ENCODE measurements at places on chromosomes 7 and 10. TPM values are rescaled to one million over a fixed set of nuclear protein-coding genes. Genes with fewer than 3 reads are reported as not detected.

DNA sequence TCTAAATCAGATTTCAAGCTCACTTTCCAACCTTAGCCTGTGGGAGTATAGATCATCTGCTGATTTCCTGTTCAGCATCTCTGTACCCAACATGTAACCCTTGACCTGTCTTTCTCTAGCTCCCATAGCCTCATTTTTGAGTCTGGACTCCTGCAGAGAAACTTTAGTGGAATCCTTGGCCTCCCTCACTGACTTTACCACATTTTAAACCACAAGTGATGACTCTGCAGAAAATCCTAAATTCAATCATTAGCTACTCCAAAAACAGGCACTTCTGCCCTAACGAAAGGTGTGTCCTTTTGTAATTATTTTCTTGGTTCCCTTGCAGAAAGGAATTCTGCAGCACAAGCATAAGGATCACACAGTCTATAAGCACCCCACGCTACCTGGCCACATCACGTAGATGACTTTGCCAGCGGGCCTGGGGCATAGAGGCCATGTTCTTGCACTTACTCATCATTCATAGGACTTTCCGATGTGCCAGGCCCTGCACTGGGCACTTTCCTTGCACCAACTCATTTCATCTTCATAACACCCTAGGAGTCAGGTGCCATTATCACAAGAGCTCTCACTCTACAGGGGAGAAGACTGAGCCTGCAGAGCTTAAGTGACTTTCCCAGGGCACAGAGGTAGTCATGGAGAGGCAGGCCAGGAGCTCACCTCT lies 57.2 kb upstream of the OPALIN start:
- no peak for DNase-seq

- no peak for DNase-seq
Observed at GRCh38 chr10:113160641-113161040, 210.6 kb downstream of the TCF7L2 start.

DNA sequence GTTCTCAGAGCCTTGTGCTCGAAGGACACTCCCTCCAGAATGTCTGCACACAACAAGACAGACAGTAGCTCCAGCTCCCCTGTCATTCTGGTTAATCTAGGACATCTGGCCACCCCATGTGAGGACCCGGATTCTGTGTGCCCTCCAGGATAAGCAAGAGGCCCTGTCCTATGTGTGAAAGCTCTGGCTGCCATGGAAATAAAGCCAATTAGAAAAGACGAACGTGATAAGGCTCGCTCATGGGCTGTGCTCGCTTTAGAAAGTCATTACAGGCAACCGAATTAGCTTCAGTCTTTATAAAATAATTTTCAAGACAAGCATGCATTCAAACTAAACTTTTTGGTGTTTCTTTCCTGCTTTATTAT lies 263.4 kb downstream of the INHBA start:
- no peak for DNase-seq

GRCh38 chr10:15879663-15880062 lies 19.4 kb upstream of the MINDY3 start:
- no peak for DNase-seq

GRCh38 chr10:11705722-11706121 lies 36.5 kb upstream of the ECHDC3 start:
- DNase-seq = no peak

DNA sequence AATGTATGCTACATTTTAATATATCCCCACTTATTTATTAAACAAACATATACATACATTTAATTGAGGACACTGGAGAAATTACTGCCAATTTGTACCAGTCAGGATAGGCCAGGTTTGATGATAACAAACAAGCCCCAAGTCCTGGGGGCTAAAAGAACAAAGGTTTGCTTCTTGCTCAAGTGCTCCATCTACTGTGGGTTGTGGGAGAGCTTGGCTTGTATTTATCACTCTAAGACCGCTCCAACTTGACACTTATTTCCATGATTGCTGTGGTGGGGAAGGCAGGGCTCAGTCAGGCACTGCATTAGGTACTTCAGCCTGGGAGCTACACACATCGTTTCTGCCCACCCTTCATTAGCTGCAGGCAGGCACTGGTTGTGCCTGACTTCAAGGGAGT lies 136.6 kb upstream of the ZNF32 start:
- no peak for DNase-seq

GRCh38 chr7:124338861-124339260 lies 306.0 kb upstream of the TMEM229A start:
- no peak for DNase-seq

GRCh38 chr7:73881352-73882046 lies 20.5 kb downstream of the TMEM270 start:
- no peak for DNase-seq

DNA sequence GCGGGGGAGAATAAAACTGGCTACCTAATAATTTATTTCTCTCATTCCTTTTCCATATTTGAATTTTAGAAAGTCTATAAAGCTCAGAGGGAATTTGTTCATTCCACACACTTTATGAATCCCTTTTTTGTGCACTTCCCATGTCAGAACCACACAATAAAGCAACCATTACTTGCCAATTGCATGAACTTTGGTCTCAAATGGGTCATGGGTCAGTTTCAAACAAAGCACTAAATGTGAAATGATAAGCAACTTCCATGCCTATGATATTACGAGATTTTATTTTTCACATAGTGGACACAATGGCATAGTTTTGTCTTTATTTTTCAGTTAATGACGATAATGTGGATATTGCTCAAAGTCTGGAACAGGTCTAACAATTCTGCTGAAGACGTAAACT lies 18.6 kb upstream of the RELN start:
- DNase-seq = no peak

DNA sequence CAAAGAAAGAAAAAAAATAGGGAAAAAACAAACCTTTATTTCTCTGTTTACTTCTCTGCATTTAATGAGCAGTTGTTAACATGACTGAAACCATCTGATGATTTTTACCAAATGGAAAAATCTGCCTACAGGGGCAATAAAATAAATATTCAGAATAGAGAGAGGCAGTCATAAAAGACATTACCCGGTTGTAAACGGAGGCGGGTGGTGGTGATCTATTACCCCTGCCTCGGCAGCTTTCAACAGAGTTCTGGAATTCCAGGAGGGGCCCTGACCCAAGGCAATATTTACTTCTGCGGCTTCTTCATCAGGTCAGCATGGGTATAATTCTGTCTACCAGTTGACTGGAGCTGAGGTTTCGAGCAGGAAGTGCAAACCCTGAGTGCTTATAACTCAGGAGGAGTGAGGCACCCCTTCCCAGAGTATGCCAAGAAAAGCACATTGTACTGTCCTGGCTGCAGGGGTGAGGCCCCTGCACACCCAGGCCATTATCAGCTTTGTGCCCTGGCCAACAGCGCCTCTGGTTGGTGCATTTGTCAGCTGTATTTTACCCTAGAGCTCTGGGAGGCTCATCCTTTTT lies 8.2 kb upstream of the CXCL12 start:
- no peak for DNase-seq

DNA sequence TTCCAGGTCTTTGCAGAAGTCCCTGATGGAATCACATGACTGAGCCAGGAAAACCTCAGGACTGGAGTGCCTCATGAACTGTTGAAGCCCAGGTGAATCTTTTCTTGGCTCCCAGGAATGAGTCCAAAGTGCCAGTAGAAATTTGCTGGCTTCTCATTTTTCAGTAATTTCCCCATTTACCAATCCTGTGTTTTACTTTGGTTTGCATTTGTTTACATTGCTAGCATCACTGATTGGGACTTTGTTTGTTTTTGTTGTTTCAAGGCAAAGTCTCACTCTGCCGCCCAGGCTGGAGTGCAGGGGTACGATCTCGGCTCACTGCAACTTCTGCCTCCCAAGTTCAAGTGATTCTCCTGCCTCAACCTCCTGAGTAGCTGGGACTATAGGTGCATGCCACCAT lies 1.6 kb upstream of the ZNF12 start:
- no peak for DNase-seq

DNA sequence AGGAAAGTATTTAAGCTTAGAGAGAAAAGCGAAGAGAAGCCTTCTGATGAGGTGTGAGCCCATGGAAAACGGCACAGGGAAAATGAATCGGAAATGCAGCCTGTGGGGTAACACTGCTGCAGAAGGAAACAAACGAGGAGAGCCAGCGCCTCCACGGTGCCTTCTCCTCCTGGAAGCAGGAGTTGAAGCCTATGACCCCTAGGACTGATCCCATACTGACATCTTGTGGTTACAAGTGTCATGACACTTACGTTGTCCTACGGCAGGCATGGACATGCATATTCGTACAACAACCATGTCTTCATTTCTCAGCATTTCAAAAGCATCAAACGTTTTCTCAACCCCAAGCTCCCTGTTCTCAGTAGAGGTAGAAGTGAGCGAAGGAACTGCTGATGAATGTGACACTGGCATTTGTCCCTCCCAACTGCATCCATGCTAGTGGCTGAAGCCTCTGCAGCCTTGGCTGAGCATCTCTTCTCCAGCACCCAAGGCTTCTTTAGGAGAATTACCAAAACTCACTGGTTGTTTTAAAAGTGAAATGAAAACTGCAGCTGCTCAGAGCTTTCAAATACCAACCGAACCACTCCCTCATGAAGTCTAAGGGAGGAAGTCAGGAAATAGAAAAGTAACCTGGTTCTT lies 160.2 kb downstream of the JAZF1 start:
- no peak for DNase-seq

DNA sequence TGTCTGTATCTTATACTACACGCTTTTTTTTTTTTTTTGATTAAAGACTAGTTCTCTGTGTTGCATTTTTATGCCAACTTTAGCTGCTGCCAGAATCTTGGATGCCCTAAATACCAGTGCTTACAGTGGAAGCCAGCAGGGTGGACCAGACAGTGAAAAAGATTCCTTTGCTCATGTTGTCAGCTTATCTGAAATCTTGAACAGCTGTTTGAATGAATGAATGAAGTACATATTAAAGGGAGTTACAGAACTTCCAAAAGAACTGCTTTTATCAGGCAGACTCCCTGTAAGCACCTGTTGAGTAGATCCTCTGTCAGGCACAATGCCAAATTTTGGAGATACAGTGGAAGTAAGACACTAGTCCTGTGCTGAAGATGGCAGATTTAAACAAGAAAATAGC lies 184.9 kb downstream of the PPP1R9A start:
- no peak for DNase-seq

DNA sequence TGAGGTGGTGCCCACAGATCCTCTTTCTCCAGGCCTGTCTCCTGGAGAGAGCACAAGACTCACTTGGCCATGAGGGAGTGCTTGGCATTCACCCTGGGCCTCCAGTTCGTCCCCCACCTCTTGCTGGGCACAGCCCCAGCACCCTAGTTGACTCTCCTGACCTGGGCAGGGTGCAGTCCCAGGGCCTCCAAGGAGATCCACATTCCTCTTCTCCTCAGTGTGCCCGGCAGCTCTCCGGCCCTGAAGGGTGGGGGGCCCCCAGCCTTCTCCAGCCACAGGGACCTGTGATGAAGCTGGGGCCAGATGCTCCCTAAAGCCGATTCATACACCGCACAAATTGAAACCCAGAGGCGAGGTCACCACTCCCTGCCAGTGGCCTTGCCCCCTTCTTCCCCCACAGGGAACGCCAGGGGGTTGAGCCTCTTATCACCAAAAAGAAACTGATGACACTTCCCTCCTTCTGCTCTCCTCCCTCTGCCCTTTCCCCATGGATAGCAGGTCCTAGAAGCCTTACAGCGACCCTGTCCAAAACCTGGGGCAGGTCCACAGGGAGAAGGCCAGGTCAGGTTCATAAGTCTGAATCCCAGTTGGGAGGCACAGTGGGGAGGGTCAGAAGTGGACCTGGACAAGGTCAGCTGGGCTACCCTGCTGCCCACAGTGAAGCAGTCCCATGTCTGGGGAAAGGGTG lies 3.1 kb downstream of the EN2 start:
- no peak for DNase-seq

DNA sequence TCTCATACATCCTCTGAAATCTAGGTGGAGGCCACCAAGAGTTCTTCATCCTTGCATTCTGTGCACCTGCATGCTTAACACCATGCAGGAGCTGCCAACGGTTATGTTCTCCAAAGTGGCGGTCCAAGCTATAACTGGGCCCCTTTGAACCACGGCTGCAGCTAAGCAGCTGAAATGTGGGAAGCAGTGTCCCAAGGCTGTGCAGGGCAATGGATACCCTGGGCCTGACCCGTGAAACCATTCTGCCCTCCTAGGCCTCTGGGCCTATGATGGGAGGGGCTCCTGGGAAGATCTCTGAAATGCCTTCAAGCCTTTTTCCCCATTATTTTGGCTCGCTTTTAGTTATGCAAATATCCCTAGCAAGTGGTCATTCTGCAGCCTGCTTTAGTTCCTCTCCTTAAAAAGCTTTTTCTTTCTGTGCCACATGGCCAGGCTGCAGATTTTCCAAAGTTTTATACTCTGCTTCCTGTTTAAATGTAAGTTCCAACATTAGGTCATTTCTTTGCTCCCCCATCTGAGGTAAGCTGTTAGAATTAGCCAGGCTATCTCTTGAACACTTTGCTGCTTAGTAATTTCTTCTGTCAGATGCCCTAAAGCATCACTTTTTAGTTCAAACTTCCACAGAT lies 7.7 kb upstream of the GTPBP4 start:
- DNase-seq = no peak

Gene SPOCK2
- 135 TPM for total RNA-seq

Gene MYO1G
- total RNA-seq = 442 TPM

Gene INTS15
- total RNA-seq = 42.1 TPM

Gene CLDN15
- 18.2 TPM for total RNA-seq

Gene CASD1
- 17.7 TPM for total RNA-seq

Gene SPDYE8
- not detected for total RNA-seq

Data from activated T-helper 2 cell treated with anti-CD3 and anti-CD28 coated beads, Interferon-gamma antibody, Interleukin-2, Interleukin-4, amounts not matched to agents 10 μg/mL and 5 μg/mL and 100 μg/mL, durations not matched to agents 14 hours and 24 hours and 36 hours (primary cell).